Fibroblast of skin of abdomen (primary cell): ENCODE measurements at places on chromosomes 3 and 15.

GRCh38 chr3:128867200-128868125 is 12.0 kb upstream of the ACAD9 start:
- DNase-seq = no peak

DNA sequence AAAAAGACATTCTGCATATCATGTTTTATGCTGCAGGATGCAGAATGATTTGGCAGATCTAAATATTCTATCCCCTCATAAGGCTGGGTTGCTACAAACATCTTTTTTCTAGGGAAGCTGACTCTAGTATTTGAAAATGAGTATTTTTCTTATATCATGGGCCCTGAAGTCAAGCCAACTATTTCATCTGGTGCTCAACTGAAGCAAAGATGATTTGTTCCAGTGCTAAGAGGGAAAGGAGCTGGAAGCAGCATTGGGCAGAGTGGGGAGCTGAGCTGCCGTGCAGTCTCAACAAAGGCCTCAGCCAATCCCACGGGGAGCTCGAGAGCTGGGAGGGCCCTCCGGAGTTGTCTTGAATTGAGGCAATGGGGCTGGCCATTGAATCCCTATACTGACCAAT is 155.3 kb upstream of the SLCO3A1 start:
- DNase-seq = no peak

DNA sequence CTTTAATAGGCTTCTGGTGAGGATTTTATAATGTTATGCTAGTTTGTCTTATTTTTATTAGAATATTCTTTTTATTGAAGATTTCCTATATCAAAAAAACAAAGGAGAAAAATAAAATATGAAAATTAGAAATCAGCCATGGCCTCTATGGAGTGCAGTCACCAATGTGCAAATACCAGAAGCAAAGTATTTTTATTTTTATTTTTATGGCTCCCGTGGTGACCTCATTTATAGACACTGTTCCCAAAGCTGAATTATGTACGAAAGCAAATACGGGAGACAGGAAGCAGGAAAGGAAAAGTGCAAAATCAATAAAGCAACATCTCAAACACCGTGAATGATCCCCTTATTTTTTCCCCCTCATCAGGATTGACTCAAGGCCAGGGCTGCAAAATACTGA is 35.1 kb downstream of the DAZL start:
- no peak for DNase-seq

GRCh38 chr3:122794483-122794778 is 438 bp upstream of the SLC49A4 start:
- DNase-seq = no peak

GRCh38 chr3:86985181-86985826 is 5.6 kb downstream of the VGLL3 start:
- peak; percentile 17 for DNase-seq

DNA sequence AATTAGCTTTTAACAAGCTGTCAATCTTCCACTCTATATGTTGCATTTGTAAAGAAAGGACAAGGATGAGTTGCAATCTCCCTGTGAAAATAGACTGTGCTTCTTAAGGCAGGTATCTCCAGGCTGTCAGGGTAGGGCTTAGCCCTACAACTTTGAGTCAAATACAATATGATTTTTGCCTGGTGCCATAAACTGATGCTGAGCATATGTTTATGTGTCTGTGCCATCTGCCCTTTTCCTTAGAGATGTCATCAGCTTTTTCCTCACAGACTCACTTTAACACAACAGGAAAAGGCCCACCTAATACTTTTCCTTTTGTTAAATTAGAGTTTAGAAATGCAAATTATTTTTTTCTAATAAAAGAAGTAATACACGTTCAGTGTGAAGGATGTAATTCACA is 548.3 kb downstream of the NLGN1 start:
- no peak for DNase-seq

DNA sequence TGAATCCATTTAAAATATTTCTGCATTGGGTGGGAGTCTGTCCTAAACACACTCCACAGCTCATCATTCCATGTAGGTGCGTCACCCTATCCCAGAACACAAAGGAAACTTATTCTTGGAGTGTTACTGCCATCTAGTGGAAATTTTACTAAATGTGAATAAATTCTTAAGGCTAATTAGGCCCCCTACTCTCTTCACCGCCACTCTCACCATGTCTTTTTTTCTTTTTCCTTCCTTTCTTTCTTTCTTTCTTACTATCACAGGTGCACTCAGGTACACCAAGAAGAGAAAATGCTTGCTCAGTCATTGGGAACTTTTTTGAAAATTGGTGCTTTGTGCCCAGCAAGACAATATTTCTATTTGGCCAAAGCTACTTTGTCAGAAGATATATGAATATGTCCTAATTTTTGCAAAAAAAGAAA is 26.4 kb upstream of the ATP8B4 start:
- DNase-seq = peak; percentile 84

GRCh38 chr3:168659015-168659414 is 563.3 kb upstream of the GOLIM4 start:
- peak; percentile 0 for DNase-seq

DNA sequence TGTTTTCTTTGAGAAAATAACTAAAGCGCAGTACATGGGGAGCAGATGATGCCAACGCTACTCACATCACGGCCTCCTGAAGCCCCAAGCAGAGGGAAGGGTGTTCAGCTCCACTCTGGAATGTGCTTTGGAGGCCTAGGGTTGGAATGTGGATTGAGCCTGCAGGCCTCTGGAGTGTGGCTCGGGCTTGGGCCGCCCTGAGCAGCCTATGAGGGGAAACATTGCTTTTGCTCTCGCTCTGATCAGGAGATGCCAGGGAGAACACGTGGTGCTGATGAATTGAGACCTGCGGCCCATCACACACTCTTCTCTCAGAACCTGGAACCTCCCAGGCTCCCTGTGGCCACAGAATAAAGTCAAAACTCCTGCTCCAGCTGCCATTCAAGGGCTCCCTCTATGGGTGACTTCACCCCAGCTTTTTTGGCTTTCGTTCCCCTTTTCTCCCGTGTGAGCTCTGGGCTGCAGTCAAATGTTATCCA is 23.3 kb downstream of the CCDC13 start:
- DNase-seq = peak; percentile 23

DNA sequence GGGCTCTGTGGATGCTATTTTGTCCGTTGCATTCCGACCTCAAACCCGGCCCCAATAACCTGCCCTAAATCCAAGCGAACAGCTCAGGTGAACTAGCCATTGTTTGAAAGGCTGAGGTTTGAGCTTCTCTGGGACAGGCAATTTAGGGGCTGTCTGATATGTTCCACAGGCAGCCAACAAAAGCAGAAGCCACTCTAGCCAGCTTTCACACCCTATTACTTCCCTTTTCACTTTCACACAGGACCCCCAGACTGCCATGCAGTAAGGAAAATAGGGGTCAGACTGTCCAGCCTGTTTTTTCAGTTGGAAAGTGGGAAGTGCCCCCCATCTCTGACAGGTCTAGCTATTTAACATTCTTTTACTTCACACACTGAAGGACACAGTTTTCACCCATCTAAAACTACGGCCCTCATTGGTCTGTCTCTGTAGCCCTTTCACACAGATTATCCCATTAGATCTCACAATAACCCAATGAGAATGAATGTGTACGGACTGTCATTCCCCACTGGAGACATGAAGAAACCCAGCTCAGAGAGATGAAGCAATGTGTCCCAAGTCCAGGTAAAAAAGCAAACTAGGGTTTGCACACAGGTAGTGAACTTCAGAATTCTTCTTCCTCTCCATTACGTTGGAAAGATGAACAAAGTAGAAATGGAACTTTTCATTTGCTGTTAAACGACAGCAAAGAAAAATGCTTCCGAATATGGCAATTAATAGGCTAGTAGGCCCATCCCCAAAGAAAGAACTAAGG is 1.9 kb downstream of the CCDC12 start:
- DNase-seq = no peak

GRCh38 chr3:196620161-196620604 is 19.3 kb upstream of the NRROS start:
- DNase-seq = no peak

GRCh38 chr3:40719660-40720287 is 195.0 kb downstream of the ZNF621 start:
- no peak for DNase-seq

GRCh38 chr15:81284256-81285031 is 39.5 kb downstream of the STARD5 start:
- DNase-seq = no peak

- DNase-seq = peak; percentile 73
Measured at GRCh38 chr3:125403789-125404188, 28.7 kb upstream of the ZNF148 start.

- peak; percentile 56 for DNase-seq
Measured at GRCh38 chr15:69834761-69835160, 263.0 kb downstream of the TLE3 start.
